ENCODE measurements at places on chromosomes 4 and X. TPM values are rescaled to one million over a fixed set of nuclear protein-coding genes. Genes with fewer than 3 reads are reported as not detected.

ALB gene
- total RNA-seq: not detected

- DNase-seq: peak; percentile 20
- peaks cover 8% of the 10 kb centered on the region for H3K36me3 ChIP-seq
- H3K27me3 ChIP-seq: no peaks in the 10 kb centered on the region
Measured at GRCh38 chr4:186204103-186204559, 12.8 kb downstream of the CYP4V2 start.

FTSJ1 gene
- 98.7 TPM for total RNA-seq

NPY5R gene
- not detected for total RNA-seq

ITGB1BP2 gene
- 5.6 TPM for total RNA-seq

GRCh38 chr4:144902614-144903013 lies 195.4 kb downstream of the ANAPC10 start:
- H3K4me1 ChIP-seq: no peaks in the 10 kb centered on the region
- no peak for DNase-seq
- no peaks in the 10 kb centered on the region for H3K27me3 ChIP-seq

DNA sequence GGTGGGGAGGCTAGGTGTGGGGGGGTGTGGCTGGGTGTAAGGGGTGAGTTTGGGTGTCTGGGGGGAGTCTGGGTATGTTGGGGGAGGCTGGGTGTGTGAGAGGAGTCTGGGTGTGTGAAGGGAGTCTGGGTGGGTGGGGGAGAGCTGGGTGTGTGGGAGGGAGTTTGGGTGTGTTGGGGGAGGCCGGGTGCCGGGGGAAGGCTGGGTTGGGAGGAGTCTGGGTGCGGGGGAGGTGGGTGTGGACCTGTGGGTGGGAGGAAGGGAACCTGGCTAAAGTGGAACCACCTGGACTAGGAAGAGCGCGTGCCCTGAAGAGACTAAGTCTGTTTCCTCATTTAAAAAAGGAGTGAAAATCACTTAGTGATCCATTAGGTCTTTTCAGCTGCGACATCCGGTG lies 18.3 kb downstream of the SPON2 start:
- H3K36me3 ChIP-seq: peaks cover 2% of the 10 kb centered on the region
- peaks cover 8% of the 10 kb centered on the region for H3K27me3 ChIP-seq
- DNase-seq: no peak
- H3K27ac ChIP-seq: no peak overlapping the region
- no peaks in the 10 kb centered on the region for H3K4me1 ChIP-seq

DNA sequence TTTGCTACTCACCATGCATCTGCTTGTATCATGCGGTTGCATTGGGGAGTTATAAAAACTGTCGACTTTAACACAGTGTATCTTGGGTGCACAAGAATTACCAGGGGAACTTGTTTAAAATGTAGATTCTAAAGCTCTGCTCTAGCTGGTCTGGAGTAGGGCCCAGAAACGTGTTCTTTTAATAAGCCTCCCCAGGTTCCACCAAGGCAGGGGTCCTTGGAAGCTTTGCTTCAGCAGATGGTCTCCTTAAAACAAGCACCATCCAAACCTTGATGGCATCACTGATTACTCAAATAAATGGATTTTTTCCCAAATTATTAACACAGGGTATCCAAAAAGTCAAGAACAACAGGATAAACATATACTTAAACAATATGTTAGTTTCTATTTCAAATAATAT lies 120.2 kb upstream of the NDP start:
- no peaks in the 10 kb centered on the region for H3K36me3 ChIP-seq
- no peak overlapping the region for H3K27ac ChIP-seq
- H3K27me3 ChIP-seq: no peaks in the 10 kb centered on the region
- DNase-seq: no peak

GRCh38 chr4:154584259-154584658 lies 6.3 kb downstream of the FGA start:
- H3K36me3 ChIP-seq: no peaks in the 10 kb centered on the region
- no peak overlapping the region for H3K27ac ChIP-seq
- DNase-seq: no peak
- H3K27me3 ChIP-seq: peaks cover 17% of the 10 kb centered on the region
- H3K4me3 ChIP-seq: no peak overlapping the region
- no peaks in the 10 kb centered on the region for H3K4me1 ChIP-seq

- peaks cover 1% of the 10 kb centered on the region for H3K36me3 ChIP-seq
- no peaks in the 10 kb centered on the region for H3K4me1 ChIP-seq
- H3K4me3 ChIP-seq: no peak overlapping the region
- H3K27ac ChIP-seq: no peak overlapping the region
- DNase-seq: no peak
Measured at GRCh38 chr4:138412847-138413246, 170.7 kb upstream of the SLC7A11 start.

DNA sequence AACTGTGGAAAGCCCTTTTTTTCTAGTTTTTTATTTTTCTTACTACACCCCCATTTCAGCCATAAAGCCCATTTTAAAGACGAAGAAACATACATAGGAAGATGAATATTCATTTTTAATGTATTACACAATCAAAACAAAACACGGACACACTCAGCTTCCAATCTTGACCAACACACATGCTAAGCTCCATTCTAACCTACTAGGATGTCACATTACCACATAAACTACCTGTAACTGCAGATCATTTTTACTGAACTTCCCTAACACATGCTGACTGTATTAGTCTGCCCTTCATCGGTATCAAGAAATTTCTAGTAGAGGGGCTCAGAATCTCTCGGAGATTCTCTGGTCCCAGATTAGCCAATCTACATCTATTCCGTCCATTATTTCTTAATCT lies 1.8 kb downstream of the CCNI start:
- no peak overlapping the region for H3K27ac ChIP-seq
- H3K4me1 ChIP-seq: peaks cover 39% of the 10 kb centered on the region
- no peak for DNase-seq
- H3K4me3 ChIP-seq: no peak overlapping the region
- H3K27me3 ChIP-seq: peaks cover 7% of the 10 kb centered on the region
- H3K36me3 ChIP-seq: peaks cover 31% of the 10 kb centered on the region

DNA sequence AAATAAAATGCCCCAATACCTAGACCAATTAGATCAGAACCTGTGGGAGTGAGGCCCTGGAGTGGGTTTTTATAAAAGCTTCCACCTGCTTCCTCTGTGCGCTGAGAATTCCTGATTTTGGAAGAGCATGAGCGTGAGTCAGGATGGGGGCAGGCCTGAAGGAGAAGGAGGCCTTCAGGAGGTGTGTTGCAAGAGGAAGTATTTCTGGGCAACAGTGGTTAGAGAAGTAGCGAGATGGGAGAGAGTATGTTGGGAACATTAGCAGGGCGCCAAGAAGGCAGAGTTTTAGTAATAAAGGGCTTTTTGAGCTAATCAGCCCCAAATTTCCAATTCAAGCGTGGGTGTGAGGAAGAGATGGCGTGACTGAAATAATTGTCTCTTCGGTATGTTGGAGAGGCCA lies 349.8 kb downstream of the UNC5C start:
- no peaks in the 10 kb centered on the region for H3K27me3 ChIP-seq
- peaks cover 3% of the 10 kb centered on the region for H3K4me1 ChIP-seq
- H3K4me3 ChIP-seq: no peak overlapping the region
- H3K27ac ChIP-seq: no peak overlapping the region
- no peaks in the 10 kb centered on the region for H3K36me3 ChIP-seq
- no peak for DNase-seq

DNA sequence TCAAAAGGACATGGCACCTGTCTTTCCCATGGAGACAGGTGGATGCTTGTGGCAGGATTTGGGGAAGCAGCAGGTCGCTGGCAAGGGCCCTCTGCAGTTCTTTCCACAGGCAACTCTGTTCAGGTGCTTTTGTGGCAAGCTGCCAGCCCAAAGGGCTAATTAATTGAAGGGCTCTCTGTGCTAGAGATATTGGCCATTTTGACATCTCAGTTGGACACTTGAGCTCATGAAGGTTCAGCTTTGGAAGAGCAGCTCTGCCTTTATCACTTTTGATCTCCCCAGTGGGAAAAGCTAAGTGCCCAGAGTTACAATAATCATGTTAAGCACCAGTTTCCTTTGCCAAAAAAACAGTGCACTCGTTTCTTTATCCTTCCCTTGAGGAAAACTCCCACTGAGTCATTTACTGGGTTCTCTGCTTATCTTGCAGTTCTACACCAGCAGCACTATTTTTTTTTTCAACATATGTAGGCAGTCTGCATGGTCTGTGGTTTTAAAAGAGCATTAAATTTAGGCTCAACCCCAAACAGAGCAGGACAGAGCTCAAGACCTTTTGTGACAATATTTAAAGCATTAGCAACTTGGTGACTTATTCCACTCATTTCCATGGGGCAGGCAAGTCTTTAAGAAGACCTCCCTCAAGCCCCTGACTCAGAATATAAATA lies 336.4 kb upstream of the RASGEF1B start:
- no peak overlapping the region for H3K4me3 ChIP-seq
- peaks cover under 1% of the 10 kb centered on the region for H3K36me3 ChIP-seq
- H3K27ac ChIP-seq: no peak overlapping the region
- peaks cover 6% of the 10 kb centered on the region for H3K27me3 ChIP-seq

DNA sequence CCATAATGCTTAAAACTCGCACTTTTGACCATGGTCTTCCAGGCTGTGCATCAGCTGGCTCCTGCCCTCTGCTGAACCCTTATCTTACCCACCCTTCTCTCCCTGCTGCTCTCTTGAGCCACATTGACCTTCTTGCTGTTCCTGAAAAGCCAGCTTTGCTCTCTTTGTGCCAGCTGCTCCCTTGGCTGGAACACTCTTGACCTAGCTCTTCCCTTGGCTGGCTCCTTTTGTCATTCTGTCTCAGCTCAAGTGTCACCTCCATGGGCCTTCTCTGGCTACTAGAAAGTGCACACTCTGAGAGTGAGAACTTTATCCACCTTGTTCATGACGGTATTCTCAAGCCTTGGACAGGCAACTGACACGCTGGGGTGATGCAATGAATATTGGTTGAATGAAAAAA lies 112.1 kb downstream of the MGST2 start:
- DNase-seq: no peak
- H3K4me1 ChIP-seq: no peaks in the 10 kb centered on the region
- no peak overlapping the region for H3K4me3 ChIP-seq
- no peak overlapping the region for H3K27ac ChIP-seq
- H3K36me3 ChIP-seq: peaks cover 4% of the 10 kb centered on the region

IGFBP7 gene
- total RNA-seq: not detected

GRCh38 chr4:13413729-13414437 lies 70.3 kb downstream of the RAB28 start:
- no peak for DNase-seq
- no peak overlapping the region for H3K27ac ChIP-seq
- no peak overlapping the region for H3K4me3 ChIP-seq
- no peaks in the 10 kb centered on the region for H3K27me3 ChIP-seq
